ENCODE measurements at places on chromosomes 4 and X.

DNA sequence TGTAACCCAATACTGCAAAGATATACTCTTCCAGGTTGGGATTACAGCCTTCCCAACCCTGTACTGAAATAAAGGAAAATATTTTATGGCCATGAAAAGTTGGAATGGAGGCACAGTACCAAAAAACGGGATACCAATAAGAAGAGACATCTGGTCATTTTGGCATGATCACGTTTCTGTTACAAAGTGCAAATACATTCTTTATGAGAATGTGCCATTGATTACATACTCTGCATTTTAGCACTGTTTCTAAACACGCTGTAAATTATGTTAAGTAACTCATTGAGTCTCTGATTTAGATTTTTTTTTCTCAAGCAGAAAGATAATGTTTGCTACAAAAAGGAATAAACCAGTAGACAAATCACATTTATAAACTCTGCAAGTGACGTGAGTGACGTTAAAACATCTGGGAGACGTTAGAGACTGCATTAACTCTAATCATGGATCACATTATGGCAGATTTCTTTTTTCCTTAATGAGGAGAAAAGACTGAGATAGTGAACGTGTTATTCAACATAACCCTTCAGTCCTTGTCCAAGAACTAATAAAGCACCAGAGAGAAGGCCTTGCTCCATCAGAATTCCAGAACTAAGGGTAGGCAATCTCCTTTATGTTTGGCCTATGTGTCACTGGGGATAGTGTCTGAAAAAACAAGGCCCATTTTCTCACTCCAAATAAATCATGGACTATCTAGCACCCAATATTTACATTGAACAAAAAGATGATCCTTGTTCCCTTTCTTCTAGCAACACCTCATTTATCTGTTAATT lies 31.0 kb downstream of the UNC5C start:
- DNase-seq = no peak

- DNase-seq = no peak
Observed at GRCh38 chr4:865121-865465, 39.2 kb upstream of the CPLX1 start.

- DNase-seq = no peak
Observed at GRCh38 chr4:151263455-151263854, 13.5 kb upstream of the PRSS48 start.

DNA sequence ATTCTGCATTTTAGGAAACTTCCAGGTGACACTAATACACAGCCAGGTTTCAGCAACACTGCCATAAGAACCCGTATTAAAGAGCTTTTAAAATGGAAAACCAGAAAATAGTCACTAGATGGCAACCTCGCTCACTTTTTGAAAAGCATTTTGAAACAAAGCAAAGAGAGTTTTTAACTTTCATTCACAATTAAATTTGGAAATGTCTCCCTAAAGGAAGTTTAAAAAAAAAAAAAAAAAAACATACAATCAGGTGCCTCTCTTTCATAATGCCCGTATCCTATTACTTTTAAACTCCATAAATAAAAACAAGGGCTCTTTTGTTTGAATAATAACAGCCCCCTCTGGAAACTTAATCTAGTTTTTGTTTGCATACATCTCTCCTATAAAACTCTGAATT lies 20.3 kb downstream of the MEPE start:
- DNase-seq = peak; percentile 10

- no peak for DNase-seq
Observed at GRCh38 chrX:102697494-102697893, 14.8 kb upstream of the GPRASP2 start.

GRCh38 chr4:125140966-125141495 lies 173.7 kb upstream of the FAT4 start:
- no peak for DNase-seq

DNA sequence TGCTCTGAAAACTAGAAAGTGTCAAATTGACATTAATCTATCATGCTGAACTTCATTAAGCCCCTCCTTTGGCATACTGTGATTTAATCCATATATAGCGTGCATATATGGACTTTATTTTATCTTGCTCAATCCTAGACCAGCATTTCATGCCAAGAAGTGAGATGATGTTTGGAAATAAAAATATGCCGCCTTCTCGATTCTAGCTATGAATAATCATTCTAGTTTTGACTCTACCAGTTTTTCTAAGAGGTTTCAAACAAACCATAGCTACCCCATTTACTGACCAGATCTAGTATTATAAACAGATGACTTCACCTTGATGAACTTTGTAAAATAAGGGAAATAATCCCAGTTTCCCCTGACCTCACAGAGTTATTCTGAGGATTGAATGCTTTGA lies 95.0 kb downstream of the ARX start:
- no peak for DNase-seq

DNA sequence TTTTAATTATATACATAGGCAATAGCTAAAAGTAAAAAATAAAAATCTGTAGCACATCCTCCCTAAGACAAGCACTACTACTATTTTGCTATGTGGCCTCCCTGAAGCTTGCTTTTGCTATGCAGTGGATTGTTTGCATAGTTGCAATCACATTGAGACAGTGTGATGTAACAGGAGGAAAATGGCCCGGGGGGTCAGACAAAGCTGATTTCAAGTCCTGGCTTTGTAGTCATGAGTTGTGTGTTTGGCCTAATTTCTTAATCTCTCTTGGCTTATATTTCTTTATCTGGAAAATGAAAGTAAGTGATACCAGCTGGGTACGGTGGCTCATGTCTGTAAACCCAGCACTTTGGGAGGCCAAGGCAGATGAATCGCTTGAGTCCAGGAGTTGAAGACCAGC lies 166.6 kb downstream of the LHFPL1 start:
- DNase-seq = no peak
